ENCODE measurements at places on chromosomes 4 and X.

GRCh38 chrX:107818900-107819521 is 6.7 kb upstream of the MID2 start:
- no peak for DNase-seq

GRCh38 chrX:70343435-70343834 is 53.5 kb downstream of the KIF4A start:
- DNase-seq, result no peak

- DNase-seq, result no peak
Measured at GRCh38 chr4:154010371-154010770, 221.5 kb upstream of the SFRP2 start.

GRCh38 chr4:7280926-7281690 is 88.8 kb downstream of the SORCS2 start:
- DNase-seq, result no peak

GRCh38 chr4:77921701-77922100 is 59.1 kb downstream of the MRPL1 start:
- no peak for DNase-seq

DNA sequence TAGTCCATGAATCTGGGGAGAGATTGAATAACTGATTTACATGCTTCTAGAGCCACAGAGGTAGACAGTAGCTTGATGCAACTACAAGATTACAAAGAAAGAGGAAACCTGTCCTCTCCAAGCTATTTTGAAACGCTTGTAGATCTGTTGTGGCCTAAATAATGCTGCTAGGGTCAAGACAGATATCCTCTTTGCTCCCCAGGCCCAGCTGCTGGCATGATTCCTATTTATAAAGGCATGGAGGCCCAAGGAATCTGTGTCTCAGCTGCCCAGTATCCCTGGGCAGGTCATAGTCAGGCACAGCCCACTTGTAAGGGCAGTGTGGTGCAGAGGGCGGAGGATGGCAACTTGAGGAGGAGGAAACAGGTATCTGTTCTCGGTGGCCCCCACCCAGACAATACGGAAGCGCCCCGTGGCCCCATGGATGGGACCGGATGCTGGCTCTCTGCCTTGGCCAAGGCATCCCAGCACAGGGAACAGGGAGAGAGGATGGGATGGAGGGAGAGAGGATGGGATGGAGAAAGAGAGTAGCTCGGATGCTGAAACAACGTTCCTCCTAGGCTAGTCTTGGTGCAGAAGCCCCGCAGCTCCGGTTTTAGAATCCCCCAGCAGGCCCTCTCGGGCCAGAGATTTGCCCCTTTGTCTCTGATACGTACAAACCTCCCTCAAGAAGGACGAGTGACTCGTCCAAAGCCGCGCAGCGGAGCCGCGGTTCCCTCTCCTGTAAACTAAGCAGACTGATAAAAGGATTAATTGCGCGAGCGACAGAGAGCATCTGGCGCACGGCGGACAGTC is 767 bp upstream of the SMIM20 start:
- DNase-seq, result no peak

GRCh38 chrX:47704736-47705135 is 45.8 kb upstream of the UXT start:
- DNase-seq, result no peak

DNA sequence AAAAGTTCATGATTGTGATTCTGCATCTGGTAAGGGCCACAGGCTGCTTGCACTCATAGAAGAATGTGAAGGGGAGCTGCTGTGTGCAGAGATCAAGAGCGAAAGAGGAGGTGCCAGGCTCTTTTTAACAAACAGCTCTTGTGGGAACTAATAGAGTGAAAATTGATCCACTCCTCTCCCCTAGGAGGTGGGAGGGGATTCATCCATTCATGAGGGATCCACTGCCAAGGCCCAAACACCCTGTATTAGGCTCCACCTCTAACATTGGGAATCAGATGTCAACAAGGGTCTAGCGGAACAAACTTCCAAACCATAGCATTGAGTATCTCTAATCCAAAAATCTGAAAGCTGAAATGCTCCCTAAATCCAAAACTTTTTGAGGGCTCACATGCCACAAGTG is 16.4 kb upstream of the PPID start:
- no peak for DNase-seq

All from NCI-H774 (cell line).